ENCODE measurements at places on chromosomes 11 and 22. TPM values are rescaled to one million over a fixed set of nuclear protein-coding genes. Genes with fewer than 3 reads are reported as not detected.

DNA sequence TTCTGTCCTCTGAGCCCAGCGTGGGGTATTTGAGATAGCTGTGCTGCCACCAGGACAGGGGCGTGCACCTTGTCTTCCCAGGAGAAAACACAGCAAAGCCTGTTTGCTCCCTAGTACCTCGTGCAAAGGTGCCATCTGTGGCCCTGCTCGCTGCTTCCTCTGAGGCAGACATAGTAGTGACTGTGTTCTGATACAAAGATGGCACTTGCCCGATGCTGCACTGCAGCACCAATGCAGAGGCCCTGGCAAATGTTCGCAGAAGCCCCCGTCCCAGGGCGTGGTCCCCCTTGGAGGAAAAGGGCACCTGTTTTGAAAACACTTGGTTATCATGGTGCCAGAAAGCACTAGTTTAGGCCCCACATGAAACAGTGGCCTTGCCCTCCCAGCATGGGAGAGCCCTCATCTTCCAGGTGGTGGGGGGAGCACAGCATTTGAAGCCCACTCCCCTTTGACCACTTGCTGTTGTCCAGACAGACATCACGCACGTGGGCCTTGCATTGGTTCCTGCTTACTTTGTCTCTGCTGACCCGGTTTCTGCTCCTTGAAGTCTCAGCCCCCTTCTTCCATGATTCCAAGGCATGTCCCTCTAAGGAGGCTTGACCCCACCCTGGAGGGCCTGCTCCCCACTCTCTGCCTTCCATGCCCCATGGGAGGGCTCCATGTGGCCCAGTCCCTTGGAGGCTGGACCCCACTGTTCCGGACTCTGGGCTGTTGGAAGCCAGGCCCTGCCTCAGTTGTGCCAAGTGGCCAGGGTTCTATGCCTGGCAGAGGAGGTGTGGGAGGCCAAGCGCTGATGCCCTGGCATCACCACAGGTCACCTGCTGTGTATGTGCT is 109.4 kb downstream of the KCNQ1OT1 start:
- H3K27ac ChIP-seq: no peak overlapping the region
- H3K4me3 ChIP-seq: no peak overlapping the region
- no peaks in the 10 kb centered on the region for H3K36me3 ChIP-seq
- peaks cover 36% of the 10 kb centered on the region for H3K27me3 ChIP-seq
- H3K4me1 ChIP-seq: no peaks in the 10 kb centered on the region
- no peak for DNase-seq

The KRTAP5-10 gene
- not detected for total RNA-seq

DNA sequence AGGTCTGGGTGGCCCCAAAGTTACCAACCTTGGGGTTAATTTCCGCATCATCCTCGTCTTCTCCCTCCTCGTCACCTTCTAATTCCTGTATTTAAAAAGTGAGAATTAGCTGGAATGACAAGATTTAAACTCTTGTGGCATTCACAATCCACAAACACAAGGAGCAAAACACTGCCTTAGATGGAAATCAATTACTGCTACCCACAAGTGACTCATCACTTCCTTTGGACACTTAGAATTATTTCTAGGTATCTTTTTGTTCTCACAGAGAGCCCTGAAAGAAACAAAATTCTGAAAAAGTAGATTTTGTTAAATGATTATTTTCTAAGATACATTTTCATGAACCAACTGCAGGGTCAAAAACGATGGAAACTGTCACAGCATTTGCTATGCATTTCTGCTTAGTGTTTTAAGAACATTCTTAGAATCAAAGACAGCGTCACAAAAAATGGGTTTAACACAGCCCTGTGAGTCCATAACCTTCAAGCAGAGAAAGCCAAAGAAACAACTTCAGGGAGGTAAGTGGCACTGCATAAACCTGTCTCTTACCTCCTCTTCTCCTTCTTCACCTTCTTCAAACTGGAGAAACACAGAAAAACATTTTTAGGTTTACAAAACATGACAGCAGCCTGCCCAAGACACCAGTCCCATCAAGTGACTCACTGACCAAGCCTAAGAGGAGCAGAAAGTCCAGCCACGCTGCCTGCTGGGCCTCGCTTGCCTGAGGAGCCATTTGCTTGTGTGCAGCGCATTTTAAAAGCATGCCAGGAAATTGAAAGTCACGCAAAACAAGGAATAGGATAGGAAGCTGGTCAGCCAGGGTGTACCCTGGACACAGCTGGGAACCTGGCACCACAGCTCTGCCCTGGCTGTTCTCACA is 22.3 kb upstream of the PHLDA2 start:
- no peak overlapping the region for H3K4me3 ChIP-seq
- H3K36me3 ChIP-seq: peaks cover 98% of the 10 kb centered on the region
- H3K4me1 ChIP-seq: peaks cover 2% of the 10 kb centered on the region
- H3K27me3 ChIP-seq: no peaks in the 10 kb centered on the region
- H3K27ac ChIP-seq: no peak overlapping the region
- no peak for DNase-seq

GRCh38 chr11:32531528-32531927 is 52.1 kb upstream of the EIF3M start:
- no peak overlapping the region for H3K4me3 ChIP-seq
- H3K4me1 ChIP-seq: no peaks in the 10 kb centered on the region
- no peaks in the 10 kb centered on the region for H3K36me3 ChIP-seq
- no peak overlapping the region for H3K27ac ChIP-seq
- H3K27me3 ChIP-seq: no peaks in the 10 kb centered on the region

DNA sequence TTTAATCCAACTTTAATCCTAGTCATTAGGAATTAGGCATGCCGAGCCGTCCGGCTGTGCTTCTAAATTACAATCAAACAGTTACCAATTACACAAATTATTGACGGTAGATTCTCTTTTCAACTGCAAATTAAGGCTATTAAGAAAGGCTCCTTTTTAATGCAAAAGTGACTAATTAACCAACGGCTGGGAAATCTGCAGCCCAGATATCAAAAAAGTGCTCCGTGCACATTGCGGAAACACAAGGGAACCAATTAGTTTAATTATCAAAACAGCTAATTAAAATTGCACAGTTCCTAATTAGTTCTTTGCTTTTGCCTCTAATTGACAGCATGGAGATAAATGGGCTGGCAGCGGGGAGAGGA is 19.4 kb upstream of the LMO1 start:
- no peak overlapping the region for H3K27ac ChIP-seq
- H3K4me3 ChIP-seq: no peak overlapping the region
- DNase-seq: no peak

- H3K27ac ChIP-seq: no peak overlapping the region
- no peaks in the 10 kb centered on the region for H3K27me3 ChIP-seq
- H3K4me1 ChIP-seq: no peaks in the 10 kb centered on the region
- no peak for DNase-seq
- H3K4me3 ChIP-seq: no peak overlapping the region
Measured at GRCh38 chr11:100709233-100709957, 22.3 kb downstream of the ARHGAP42 start.

GRCh38 chr11:11115475-11115874 is 237.6 kb downstream of the CSNK2A3 start:
- DNase-seq: no peak
- H3K36me3 ChIP-seq: no peaks in the 10 kb centered on the region
- H3K27me3 ChIP-seq: no peaks in the 10 kb centered on the region

The TTC12 gene
- 9.5 TPM for total RNA-seq

DNA sequence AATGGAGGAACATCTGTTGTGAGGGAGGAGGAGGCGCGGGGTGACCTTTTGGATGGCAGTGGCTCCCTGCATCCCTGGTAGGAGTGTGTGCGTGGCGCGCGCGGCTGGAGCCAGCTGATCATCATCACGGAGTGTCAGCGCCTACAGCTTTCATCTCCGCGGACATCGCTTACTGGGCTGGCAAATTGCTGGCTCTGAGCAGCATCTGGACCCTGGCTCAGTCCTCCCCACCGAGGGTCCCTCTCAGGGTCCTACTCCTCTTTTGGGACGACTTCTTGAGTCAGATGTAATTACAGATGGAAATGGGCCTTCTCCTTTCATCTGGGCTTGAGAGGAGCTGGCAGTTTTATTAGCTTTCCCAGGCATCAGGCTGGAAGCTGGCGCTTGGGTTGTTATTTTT is 85.3 kb downstream of the CACNA1I start:
- H3K27ac ChIP-seq: no peak overlapping the region
- DNase-seq: no peak
- no peaks in the 10 kb centered on the region for H3K27me3 ChIP-seq

DNA sequence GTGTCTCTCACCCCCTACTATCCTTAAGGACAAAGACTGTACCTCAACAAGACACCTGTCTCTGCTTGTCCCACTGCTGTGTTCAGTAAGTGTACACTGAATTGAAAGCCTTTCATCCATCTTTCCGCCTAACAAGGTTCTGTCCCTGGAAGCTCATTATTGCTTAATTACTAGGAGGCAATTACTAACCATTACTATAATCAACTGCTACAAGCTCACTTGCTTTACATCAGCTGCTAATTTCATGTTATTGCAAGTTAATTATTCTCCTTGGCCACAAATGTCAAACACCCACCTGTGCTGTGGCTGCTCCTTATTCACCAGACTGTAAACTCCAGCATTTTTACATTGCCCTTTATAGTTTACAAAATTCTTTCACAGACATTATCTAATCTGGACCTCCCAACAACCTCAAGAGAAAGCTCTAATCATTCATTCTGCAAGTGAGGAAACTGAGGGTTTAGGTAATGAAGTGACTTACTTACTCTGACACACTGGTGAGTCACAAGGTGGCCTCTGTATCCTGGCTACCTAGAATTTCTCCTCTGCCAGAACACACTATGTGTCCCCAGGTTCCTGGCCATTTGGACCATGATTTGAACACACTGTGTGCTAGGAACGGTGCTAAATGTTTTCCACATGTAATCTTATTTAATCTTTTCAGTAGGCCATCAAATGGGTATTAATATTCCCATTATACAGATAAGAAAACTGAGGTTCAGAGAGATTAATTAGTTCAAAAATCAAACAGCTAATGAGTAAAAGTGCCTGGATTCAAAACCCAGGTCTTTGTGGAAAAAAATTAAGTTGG is 66.7 kb downstream of the RAB30 start:
- H3K27me3 ChIP-seq: no peaks in the 10 kb centered on the region
- H3K27ac ChIP-seq: no peak overlapping the region
- H3K4me1 ChIP-seq: no peaks in the 10 kb centered on the region
- H3K36me3 ChIP-seq: no peaks in the 10 kb centered on the region
- no peak overlapping the region for H3K4me3 ChIP-seq

The TIGD3 gene
- 1.2 TPM for total RNA-seq

The OTUB1 gene
- total RNA-seq: 114 TPM

All from H9 (cell line).